ENCODE measurements at places on chromosomes 2 and 18. TPM values are rescaled to one million over a fixed set of nuclear protein-coding genes. Genes with fewer than 3 reads are reported as not detected.

GLI2 gene
- 2.2 TPM for total RNA-seq

CAPN14 gene
- total RNA-seq: 0.35 TPM

GALNT14 gene
- 0.38 TPM for total RNA-seq

BMP10 gene
- 0.35 TPM for total RNA-seq

GALNT1 gene
- 53.2 TPM for total RNA-seq

ZAP70 gene
- 1.6 TPM for total RNA-seq

OR6B2 gene
- not detected for total RNA-seq

CYRIA gene
- total RNA-seq: 5.1 TPM

RRM2 gene
- 4.2 TPM for total RNA-seq

TMEM247 gene
- not detected for total RNA-seq

ZC3H6 gene
- total RNA-seq: 16.1 TPM

ERICH2 gene
- total RNA-seq: not detected

NEURL3 gene
- 0.14 TPM for total RNA-seq

FANCL gene
- 10.4 TPM for total RNA-seq

PLEK gene
- total RNA-seq: 7.2 TPM

CSRNP3 gene
- 5.1 TPM for total RNA-seq

ORC2 gene
- 20.3 TPM for total RNA-seq

TXNDC2 gene
- total RNA-seq: not detected

MYOM1 gene
- total RNA-seq: 611 TPM

BAZ2B gene
- total RNA-seq: 35.3 TPM

IAH1 gene
- total RNA-seq: 85.9 TPM

SERPINB7 gene
- not detected for total RNA-seq

NPHP1 gene
- 5.5 TPM for total RNA-seq

EMX1 gene
- total RNA-seq: not detected

SKA1 gene
- 0.38 TPM for total RNA-seq

GMCL1 gene
- 4.3 TPM for total RNA-seq

COL4A4 gene
- 13.6 TPM for total RNA-seq

PPP1R1C gene
- 24.0 TPM for total RNA-seq

DSC2 gene
- total RNA-seq: 26.0 TPM

SCN2A gene
- 0.16 TPM for total RNA-seq

FAM124B gene
- total RNA-seq: 1.9 TPM

SERPINB11 gene
- total RNA-seq: not detected

UGT1A7 gene
- not detected for total RNA-seq

ANKZF1 gene
- 26.6 TPM for total RNA-seq

BUB1 gene
- total RNA-seq: 0.87 TPM

TSPYL6 gene
- not detected for total RNA-seq

Measured in Right ventricle myocardium inferior (tissue), 1 donor.